Left lung (tissue), 14 donors: ENCODE measurements at places on chromosomes 12 and 14.
A peak's percentile ranks its signal among the peaks of the same experiment; 100 is the strongest.

GRCh38 chr14:92443167-92443566 lies 70.4 kb upstream of the RIN3 start:
- DNase-seq, result no peak

DNA sequence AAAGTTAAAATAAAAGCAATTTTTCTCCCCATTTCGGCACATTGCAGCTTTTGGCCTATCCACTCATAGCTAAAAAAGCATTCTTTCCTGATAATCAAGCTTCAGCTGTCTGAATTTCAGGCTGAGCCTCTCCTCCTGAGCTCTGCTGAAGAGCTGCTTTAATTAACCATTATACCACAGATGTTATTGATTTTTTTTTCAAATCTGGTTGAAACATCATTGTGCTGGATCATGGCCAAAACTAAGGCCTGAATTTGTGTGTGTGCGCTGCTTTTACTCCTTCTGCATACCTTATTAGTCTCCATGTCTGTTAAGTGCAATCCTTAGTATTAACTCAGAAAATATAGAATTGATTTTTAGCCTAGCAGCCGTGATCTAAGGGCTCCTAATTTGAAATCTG lies 52.3 kb downstream of the MBIP start:
- DNase-seq, result no peak

DNA sequence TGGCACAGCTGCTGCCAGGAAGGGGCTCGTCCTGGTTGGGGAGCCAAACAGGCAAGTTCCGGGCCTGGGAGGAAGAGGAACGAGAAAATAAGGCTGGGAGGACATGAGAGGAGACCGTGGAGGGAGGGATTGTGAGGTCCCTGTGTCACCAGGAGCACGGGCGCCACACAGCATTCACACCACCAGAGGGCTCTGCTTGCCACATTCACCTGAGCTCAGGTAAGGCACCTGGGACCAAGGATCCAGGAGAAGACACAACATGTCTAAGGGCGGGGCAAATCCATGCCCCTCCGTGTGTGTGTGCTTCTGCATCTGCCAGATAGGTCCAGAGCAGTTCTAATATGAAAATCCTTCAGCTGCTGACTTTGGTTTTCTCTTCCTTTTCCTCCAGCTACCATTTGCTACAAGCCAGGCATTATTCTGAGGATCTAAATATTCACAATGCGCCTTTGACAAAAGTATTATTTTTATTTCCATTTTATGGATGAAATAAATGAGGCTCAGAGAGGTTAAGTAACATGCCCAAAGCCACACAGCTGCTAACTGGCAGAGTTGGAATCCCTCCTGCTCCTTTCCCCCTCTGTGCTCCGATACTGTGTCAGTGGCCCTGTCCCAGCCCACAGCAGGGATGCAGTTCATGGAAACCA lies 14.6 kb downstream of the RAPGEF3 start:
- DNase-seq, result peak; percentile 59

DNA sequence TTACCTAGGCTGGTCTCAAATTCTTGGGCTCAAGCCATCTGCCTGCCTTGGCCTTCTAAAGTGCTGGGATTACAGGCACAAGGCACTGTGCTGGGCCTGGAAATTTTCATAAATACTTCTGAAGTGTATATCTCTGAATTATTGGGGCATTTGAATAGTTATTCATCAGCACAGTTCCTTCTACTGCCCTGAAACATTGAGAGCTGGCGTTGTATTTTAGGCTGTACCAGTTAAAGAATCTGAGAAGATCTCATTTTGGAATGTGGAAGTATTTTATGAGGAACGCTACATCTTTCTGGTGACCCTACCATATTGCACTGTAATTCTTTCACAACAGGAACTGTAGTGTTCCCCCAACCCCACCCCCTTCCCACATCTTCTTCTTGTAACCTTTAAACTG lies 349.0 kb upstream of the RGS6 start:
- DNase-seq, result no peak

DNA sequence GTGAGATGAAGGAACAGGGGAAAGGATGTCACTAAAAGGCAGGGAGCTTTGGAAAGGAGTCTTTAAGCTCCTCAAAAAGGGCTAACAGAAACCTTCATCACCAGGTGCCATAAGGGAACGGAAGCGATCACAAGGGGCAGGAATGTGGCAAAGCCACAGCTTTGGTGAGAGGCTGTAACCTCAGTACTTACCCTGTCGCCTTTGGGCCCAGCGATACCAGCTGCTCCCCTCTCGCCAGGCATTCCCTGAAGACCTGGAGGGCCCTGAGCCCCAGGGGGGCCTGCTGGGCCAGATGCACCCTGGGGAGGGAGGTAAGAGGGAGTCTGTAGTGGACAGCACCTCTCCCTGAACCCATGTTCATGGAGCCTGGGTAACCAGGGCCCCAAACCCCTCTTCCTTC lies 18.9 kb downstream of the TMEM106C start:
- no peak for DNase-seq

GRCh38 chr12:6936636-6937480 lies 6.8 kb upstream of the RNU7-1 start:
- DNase-seq, result peak; percentile 83
